ENCODE measurements at places on chromosomes 11 and 22. TPM values are rescaled to one million over a fixed set of nuclear protein-coding genes. Genes with fewer than 3 reads are reported as not detected.

The CDC42EP2 gene
- total RNA-seq = 20.8 TPM

The PATE2 gene
- total RNA-seq = not detected

The A4GALT gene
- total RNA-seq = 2.2 TPM

The DTX4 gene
- total RNA-seq = 1.8 TPM

The DDI1 gene
- not detected for total RNA-seq

The PGA5 gene
- total RNA-seq = not detected

The B3GAT1 gene
- not detected for total RNA-seq

The GLYATL2 gene
- 1.8 TPM for total RNA-seq

The SERHL2 gene
- 3.6 TPM for total RNA-seq

The XKR3 gene
- not detected for total RNA-seq

The OR2AG1 gene
- not detected for total RNA-seq

The FXYD2 gene
- not detected for total RNA-seq

The APOL5 gene
- not detected for total RNA-seq

The KCNK7 gene
- 0.30 TPM for total RNA-seq

The KRTAP5-9 gene
- total RNA-seq = not detected

The INTS4 gene
- 38.4 TPM for total RNA-seq

The PRRG4 gene
- under 0.01 TPM for total RNA-seq

The DDTL gene
- total RNA-seq = 0.59 TPM

The KIF18A gene
- total RNA-seq = 12.3 TPM

The VSIG10L2 gene
- not detected for total RNA-seq

The LINC01488 gene
- total RNA-seq = not detected

The OR8K1 gene
- total RNA-seq = not detected

The CELSR1 gene
- 7.3 TPM for total RNA-seq

The CENPM gene
- 7.6 TPM for total RNA-seq

The CALCA gene
- not detected for total RNA-seq

The TEX54 gene
- total RNA-seq = not detected

The CARD16 gene
- 2.0 TPM for total RNA-seq

The OTOG gene
- total RNA-seq = not detected

The ACCSL gene
- not detected for total RNA-seq

The INCENP gene
- 21.5 TPM for total RNA-seq

The OR52A5 gene
- total RNA-seq = not detected

The INPP5J gene
- 0.74 TPM for total RNA-seq

The SMIM35 gene
- not detected for total RNA-seq

The PNPLA5 gene
- not detected for total RNA-seq

The MMP8 gene
- 1.5 TPM for total RNA-seq

The MMP27 gene
- total RNA-seq = not detected

The TNNI2 gene
- total RNA-seq = not detected

The CNIH2 gene
- total RNA-seq = 0.37 TPM

The CRYBB3 gene
- total RNA-seq = not detected

The TESMIN gene
- total RNA-seq = 0.30 TPM

The MMP20 gene
- total RNA-seq = not detected

The OR52J3 gene
- total RNA-seq = 0.30 TPM

The TRPM5 gene
- not detected for total RNA-seq

The SLC29A2 gene
- 0.97 TPM for total RNA-seq

The ADM gene
- total RNA-seq = 93.5 TPM

The LAYN gene
- total RNA-seq = 34.4 TPM

The FBXO3 gene
- total RNA-seq = 41.8 TPM

The OR8G1 gene
- not detected for total RNA-seq

The MMP12 gene
- 0.18 TPM for total RNA-seq

The GP1BB gene
- 1.8 TPM for total RNA-seq

The POU2F3 gene
- total RNA-seq = under 0.01 TPM

The OR6T1 gene
- not detected for total RNA-seq

The SCN3B gene
- 0.30 TPM for total RNA-seq
